ENCODE measurements at places on chromosomes 16 and 17. TPM values are rescaled to one million over a fixed set of nuclear protein-coding genes. Genes with fewer than 3 reads are reported as not detected.

Gene KRTAP17-1
- not detected for total RNA-seq

Gene KCNJ2
- total RNA-seq, result 3.0 TPM

DNA sequence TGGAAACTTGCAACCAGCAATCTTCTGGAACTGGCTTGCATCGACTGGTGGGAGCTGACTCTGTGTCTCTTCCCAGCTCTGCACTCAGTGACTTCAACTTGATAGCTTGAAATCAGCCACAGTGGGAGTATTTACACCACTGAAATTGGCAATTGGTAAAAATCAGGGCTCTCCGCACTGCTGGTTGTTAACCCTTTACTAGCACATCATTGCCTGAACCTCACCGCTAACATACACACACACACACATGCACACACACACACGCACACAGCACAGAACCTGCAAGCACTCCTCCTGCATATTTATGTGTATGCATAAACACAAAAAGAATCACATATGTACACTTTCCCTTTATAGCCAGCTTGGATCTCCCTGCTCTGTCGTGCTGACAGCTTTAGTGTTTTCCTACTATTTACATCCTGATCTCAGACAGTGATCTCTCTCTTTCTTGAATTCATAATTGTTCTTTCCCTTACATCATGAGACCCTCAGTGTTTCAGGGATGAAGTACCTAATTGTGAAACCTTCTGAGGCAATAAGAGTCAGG lies 7.9 kb upstream of the TMIGD1 start:
- H3K36me3 ChIP-seq, result no peaks in the 10 kb centered on the region
- H3K4me1 ChIP-seq, result peaks cover 35% of the 10 kb centered on the region
- no peaks in the 10 kb centered on the region for H3K27me3 ChIP-seq
- H3K27ac ChIP-seq, result no peak overlapping the region
- no peak for DNase-seq
- no peak overlapping the region for H3K4me3 ChIP-seq

Gene NME2
- total RNA-seq, result 326 TPM

DNA sequence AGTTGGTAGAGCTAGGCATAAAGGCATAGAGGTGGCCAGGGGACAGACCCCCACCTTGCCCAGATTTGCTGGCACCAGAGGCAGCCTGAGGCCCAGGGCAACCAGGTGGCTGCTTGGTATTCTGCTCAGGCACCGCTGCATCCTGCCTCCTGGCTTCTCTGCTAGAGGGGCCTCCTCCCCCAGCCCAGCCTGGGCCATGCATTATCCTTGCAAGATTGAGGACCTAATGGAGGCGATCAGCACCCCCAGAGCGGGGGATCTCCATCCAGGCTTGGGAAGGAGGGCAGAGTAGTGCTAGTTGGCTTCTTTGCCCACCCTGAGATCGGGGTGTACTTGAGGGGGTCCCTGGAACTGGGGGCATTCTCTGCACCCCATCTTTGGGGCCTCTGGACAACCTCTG lies 23.8 kb downstream of the CDK5RAP3 start:
- H3K4me1 ChIP-seq, result no peaks in the 10 kb centered on the region
- H3K36me3 ChIP-seq, result no peaks in the 10 kb centered on the region
- H3K4me3 ChIP-seq, result no peak overlapping the region
- no peak overlapping the region for H3K27ac ChIP-seq

Measured in hepatocyte (in vitro differentiated cells).